ENCODE measurements at places on chromosomes 3 and 15. TPM values are rescaled to one million over a fixed set of nuclear protein-coding genes. Genes with fewer than 3 reads are reported as not detected.

GRCh38 chr3:78641703-78642102, 1126.1 kb downstream of the ROBO1 start:
- H3K27ac ChIP-seq = no peak overlapping the region
- no peak for DNase-seq
- H3K36me3 ChIP-seq = no peaks in the 10 kb centered on the region
- no peak overlapping the region for H3K4me3 ChIP-seq
- H3K27me3 ChIP-seq = no peaks in the 10 kb centered on the region

DNA sequence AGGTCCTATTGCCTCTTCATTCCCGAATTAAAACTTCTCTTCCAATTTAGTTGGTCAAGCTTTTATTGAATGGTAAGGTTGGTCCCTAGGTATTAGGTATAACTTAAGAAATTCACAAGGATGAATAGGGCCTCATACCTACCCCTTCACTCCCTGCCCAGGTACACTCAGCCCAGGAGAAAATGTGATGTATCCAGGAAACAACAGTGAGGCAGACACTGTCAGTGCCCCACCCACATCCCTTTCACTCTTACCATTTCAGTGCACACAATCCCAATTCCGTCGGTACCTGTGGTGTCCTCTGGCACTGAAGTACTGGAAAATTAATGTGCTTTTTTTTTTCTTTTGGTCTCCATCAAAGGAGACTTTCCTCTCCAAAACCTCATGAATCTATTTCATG, 10.5 kb upstream of the C3orf49 start:
- H3K4me3 ChIP-seq = no peak overlapping the region
- no peak overlapping the region for H3K27ac ChIP-seq
- DNase-seq = no peak
- no peaks in the 10 kb centered on the region for H3K4me1 ChIP-seq
- no peaks in the 10 kb centered on the region for H3K36me3 ChIP-seq

DNA sequence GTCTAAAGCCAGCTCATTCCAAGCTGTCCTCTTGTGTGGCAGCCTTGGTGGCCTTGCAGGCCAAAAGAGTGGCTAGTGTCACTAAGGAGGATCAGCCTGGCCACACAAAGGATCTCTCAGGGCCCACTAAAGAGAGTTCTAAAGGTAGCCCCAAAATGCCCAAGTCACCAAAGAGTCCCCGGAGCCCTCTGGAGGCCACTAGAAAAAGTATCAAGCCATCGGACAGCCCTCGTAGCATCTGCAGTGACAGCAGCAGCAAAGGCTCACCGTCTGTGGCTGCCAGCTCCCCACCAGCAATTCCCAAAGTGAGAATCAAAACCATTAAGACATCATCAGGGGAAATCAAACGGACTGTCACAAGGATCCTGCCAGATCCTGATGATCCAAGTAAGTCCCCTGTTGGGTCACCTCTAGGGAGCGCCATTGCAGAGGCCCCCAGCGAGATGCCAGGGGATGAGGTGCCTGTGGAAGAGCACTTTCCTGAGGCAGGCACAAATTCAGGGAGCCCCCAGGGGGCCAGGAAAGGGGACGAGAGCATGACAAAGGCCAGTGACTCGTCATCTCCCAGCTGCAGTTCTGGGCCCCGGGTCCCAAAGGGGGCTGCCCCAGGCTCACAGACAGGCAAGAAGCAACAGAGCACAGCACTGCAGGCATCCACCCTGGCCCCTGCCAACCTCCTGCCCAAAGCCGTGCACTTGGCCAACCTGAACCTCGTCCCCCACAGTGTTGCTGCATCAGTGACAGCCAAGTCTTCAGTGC, 33.5 kb upstream of the ALPK3 start:
- H3K27ac ChIP-seq = no peak overlapping the region
- H3K27me3 ChIP-seq = no peaks in the 10 kb centered on the region
- no peak overlapping the region for H3K4me3 ChIP-seq
- peaks cover 3% of the 10 kb centered on the region for H3K4me1 ChIP-seq

DNA sequence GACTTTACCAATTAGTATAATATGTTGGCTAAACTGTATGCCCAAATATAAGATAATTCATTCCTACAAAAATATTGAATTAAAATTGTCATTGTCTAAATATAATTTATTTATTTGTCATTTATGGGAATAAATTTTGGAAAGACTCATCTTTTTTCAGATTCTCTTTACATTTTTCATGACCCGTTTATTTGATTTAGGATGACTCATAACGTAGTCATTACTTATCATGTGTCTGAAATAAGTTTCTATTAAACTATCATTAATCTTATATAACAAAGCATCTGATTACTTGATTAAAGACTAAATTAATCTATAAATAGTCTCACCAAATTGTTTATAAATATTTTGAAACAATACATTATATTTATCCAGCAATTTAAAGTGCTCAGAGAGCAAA, 516.6 kb downstream of the CADM2 start:
- DNase-seq = no peak
- no peaks in the 10 kb centered on the region for H3K27me3 ChIP-seq
- H3K27ac ChIP-seq = no peak overlapping the region

DNA sequence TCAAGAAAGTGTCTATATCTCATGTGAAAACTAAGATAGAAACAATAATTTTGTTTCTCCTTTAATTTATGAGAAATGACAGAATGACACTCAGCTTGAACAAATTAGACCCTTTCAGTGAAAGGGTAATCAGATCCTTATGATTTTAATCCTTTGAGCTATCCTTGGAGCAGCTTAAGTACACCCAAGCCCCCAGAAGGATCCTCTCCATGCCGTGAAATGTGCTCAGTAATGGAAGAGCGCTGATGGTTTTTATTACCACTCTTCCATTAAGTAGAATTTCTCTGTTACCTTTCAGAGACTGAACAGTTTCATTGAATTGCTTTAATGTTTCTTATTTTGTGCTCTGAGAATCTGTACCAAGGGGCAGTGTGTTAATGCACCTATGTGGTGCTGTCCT, 54.3 kb downstream of the HMG20A start:
- no peak overlapping the region for H3K4me3 ChIP-seq
- no peak overlapping the region for H3K27ac ChIP-seq
- no peaks in the 10 kb centered on the region for H3K27me3 ChIP-seq
- no peak for DNase-seq
- H3K36me3 ChIP-seq = no peaks in the 10 kb centered on the region

- DNase-seq = no peak
- no peaks in the 10 kb centered on the region for H3K36me3 ChIP-seq
- no peak overlapping the region for H3K4me3 ChIP-seq
- H3K4me1 ChIP-seq = no peaks in the 10 kb centered on the region
Measured at GRCh38 chr3:64352639-64352992, 127.3 kb upstream of the PRICKLE2 start.

GRCh38 chr3:100289339-100289738, 28.5 kb downstream of the TBC1D23 start:
- no peak overlapping the region for H3K27ac ChIP-seq
- DNase-seq = no peak
- H3K4me3 ChIP-seq = no peak overlapping the region
- no peaks in the 10 kb centered on the region for H3K4me1 ChIP-seq
- H3K27me3 ChIP-seq = no peaks in the 10 kb centered on the region

GRCh38 chr3:170914212-170914611, 5.8 kb upstream of the EIF5A2 start:
- H3K4me3 ChIP-seq = no peak overlapping the region
- DNase-seq = no peak
- H3K4me1 ChIP-seq = no peaks in the 10 kb centered on the region
- no peak overlapping the region for H3K27ac ChIP-seq

GRCh38 chr3:42700366-42701288, 2.0 kb downstream of the HHATL start:
- H3K4me3 ChIP-seq = no peak overlapping the region
- H3K27me3 ChIP-seq = no peaks in the 10 kb centered on the region
- no peak for DNase-seq
- H3K4me1 ChIP-seq = no peaks in the 10 kb centered on the region
- H3K27ac ChIP-seq = no peak overlapping the region

The CPNE4 gene
- not detected for total RNA-seq

The GUCA1C gene
- not detected for total RNA-seq

The LTK gene
- not detected for total RNA-seq
